Activated CD8-positive, alpha-beta memory T cell treated with anti-CD3 and anti-CD28 coated beads, Interleukin-2, amount 10 ng/mL, durations not matched to agents 7 days and 5 days (primary cell): ENCODE measurements at places on chromosomes 5 and 9.

- no peak for DNase-seq
Measured at GRCh38 chr5:135869935-135870334, 25.7 kb downstream of the IL9 start.

DNA sequence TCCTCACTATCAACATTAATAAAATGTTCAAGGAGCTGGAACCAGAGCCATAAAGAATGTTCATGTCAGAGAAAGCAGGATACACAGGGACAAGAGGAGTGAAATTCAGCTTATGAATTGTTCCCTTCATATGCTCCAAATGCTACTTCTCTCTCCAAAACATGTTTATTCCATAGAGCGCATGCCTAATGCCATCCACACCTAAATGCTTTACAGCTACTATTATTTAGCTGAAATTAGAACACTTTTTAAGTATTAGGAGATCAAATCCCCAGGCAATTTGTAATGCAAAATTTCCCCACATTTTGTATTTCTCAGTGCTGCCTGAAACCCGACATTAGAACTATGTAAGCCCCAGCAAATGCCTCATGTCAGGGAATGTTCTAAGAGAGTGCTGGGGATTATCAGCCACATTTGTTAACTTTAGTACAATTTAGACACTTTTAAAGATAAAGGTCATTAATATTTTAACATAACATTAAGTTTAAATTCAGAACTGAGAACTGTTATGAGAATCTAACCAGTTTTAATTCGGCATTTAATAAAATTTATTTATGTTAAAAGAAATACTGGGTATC is 75.5 kb downstream of the PPP2R2B start:
- DNase-seq, result no peak

- no peak for DNase-seq
Measured at GRCh38 chr9:122657527-122657926, at the start of gene OR1B1. TSS of gene OR1B1 (minus strand) at chr9:122657627.

GRCh38 chr5:130966990-130967525 is 198.0 kb downstream of the HINT1 start:
- no peak for DNase-seq

DNA sequence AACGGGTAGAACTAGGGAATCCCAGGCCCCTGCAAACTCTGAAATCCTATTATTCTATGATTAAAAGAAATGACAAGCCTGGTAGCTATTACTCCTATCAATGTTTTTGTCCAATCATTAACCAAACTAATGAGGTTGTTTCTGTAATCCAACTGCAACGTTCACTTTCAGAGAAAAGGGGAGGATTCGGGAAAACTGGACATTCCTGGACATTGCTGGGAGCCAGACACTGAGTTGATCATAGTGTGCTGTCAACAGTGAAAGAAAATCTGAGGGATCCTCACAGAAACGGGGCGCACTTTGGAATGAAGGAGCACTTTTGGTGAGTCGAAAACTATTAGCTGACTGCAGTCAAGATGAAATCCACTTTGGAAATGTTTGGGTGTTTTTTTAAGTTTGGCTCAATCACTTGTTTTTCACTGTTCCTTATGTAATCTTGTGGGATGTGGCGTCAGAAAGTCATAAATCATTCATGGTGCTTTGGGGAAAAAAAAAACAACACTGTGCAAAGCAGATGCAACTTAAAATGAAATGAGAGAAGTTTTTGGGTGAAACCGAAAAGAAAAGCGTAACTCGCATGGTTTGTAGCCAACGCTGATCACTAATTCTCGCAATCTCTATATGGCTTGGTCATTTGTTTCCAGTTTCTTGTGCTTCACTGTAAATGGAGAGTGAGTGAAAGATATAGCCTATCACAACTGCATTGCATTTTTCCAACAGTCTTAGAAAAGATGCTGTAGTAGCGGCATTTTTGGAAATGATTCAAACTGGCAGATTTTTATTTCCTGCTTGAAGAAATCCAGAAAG is 51.2 kb upstream of the ADRA1B start:
- no peak for DNase-seq

DNA sequence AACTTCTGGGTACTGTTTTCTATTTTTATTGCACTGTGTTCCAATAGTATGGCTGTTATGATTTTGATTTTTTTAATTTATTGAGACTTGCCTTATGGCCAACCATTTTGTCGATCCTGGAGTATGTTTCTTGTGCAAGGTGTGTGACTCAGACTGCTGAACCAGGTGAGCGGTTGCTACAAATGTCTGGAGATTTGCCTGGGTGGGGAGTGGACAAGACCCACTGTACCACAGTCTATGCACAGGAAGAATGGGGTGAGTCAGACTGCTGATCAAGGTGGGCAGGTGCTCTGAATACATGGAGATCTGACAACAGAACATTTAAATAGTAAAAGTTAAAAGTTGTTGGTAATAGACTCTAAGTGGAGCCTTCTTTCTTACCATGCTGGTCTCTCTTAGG is 609.2 kb downstream of the CSNK1G3 start:
- DNase-seq, result no peak

DNA sequence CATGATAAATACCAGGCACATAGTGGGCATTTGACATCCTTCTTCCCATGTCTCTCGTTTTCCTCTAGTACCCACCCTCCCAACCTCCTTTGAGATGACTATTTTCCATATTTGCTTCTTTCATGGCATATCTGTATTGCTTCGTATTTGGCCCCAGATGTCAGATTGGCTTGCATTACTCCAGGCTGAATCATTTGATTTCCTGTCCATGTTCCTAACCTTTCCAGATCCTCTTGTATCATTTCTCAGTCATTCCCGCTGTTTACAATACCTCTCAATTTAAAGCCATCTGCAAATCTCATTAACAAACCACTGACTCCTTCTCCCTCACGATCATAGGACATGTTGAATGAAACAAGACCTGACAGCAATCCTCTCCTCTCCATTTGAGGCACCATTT is 19.9 kb downstream of the MTX3 start:
- DNase-seq, result no peak

GRCh38 chr9:70091572-70091971 is 47.9 kb downstream of the MAMDC2 start:
- no peak for DNase-seq

- DNase-seq, result no peak
Measured at GRCh38 chr5:144710637-144711036, 540.0 kb downstream of the KCTD16 start.
